ENCODE measurements at places on chromosomes 1 and 21.

- DNase-seq = no peak
Measured at GRCh38 chr21:41490330-41490729, 17.6 kb downstream of the TMPRSS2 start.

DNA sequence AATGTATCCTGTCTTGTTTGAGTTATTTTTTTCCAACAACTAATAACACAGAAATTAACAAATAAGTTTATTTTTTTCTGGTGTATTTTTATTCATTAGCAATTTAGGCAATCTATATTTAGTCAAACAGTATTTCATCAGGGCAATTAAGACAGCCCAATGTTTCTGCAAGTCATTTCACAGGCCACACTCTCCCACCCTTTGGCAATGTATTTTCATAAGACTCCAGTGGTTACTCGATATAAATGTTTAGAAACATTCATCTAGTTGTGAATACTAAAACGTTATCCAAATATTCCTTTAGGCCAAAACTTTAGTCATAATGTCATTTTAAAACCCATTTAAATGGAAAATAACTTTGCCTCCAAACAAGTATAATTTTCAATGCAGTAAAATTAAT is 142.1 kb downstream of the KCNT2 start:
- no peak for DNase-seq

DNA sequence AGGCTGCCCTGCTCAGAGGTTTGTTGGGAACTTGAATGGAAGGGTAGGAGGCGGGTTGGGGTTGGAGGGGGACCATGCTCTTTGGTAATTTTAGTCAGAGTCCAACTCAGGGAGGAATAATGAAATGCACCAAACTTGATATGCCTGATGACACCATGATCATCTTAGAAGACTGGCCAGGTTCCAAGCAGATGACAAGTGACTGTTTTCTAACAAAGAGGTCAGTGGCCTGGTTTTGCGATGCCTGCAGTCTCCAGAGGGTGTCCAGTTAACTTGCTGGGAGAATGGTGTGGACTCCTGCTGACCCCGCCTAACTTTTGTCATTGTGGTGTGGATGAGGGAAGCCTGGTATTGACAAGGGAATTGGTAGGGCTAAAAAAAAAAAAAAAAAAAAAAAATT is 12.4 kb downstream of the VANGL1 start:
- DNase-seq = no peak

GRCh38 chr1:169925505-169926482 is 32.1 kb upstream of the SCYL3 start:
- DNase-seq = no peak

DNA sequence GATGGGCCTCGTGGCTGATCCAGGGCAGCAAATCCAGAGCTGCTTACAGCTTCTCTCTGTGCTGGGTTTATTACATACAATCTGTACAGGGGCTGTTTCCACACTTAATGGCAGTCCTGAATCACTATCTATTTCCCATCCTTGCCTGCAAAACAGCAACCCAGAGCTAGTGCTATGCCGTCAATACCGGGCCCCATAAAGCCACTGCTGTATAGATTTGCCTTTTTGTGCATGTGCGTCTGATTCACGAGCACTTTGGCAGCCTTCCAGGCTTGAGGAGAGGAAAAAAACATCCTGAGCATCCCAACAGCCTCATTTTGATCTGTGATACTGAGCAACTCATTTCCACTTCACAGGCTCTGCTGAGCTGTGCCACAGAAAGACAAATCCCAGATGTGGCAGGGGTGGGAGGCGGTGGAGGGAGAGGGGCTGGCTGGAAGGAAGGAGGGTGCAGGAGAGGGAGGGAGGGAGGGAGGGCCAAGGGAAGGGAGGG is 65.2 kb upstream of the TARBP1 start:
- no peak for DNase-seq

DNA sequence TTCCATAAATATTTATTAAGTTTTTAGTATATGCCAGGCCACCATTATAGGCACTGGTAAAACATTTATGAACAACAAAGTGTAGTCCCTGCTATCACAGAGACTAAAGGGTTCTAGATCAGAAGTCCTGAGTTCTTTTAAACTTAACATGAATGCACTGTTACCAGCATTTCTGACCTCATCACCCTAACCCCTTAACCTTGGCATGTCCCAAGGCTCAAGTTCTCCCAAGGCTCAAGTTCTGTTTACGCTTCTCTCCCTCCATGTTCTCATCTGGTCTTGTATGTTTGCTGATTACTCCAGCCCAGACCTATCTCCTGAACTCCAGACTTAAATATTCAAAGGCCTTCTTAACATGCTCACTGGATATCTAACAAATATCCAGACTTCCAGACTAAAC is 54.5 kb downstream of the UBE2T start:
- no peak for DNase-seq

GRCh38 chr1:79695138-79695537 is 688.6 kb upstream of the ADGRL4 start:
- no peak for DNase-seq

DNA sequence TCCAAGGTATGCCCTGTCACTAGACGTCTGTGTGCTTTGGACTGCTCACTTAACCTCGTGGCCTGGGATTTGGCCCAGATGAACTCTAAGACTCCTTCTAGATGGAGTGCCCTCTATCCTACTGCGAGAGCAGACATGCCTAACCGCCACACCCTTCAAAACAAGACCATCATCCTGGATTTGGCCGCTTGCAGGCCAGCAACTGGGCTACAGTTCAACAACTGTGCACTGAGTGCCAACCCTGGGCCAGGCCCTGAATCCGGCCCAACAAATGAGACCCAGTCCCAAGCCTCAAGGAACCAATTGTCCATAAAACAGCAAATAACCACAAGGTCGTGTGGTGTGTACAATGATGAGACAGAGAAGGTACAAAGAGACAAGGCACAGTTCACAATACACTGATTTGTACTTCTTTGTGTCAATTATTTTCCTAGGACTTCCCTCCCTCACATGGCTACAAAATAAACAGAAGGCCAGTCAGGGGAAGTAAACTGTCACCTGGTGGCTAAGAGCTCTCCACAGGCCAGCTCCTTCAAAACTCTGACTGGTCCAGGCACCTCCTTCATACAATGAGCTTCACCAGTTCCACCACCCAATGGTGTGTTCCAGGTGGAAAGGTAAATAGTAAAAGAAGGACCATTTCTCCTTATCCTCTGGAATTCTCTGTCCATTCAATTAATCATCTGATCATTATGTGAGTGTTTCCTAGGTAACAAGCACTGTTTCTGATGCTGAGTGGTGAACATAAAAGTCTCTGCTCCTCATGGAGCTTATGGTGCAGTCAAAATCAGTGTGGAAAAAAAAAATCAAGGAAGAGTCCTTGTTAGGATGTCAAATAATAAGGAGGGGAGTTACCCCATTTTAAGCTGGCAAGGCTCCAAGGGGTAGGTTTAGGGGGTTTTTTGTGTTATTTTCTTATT is 60.4 kb downstream of the CAPZB start:
- DNase-seq = no peak

DNA sequence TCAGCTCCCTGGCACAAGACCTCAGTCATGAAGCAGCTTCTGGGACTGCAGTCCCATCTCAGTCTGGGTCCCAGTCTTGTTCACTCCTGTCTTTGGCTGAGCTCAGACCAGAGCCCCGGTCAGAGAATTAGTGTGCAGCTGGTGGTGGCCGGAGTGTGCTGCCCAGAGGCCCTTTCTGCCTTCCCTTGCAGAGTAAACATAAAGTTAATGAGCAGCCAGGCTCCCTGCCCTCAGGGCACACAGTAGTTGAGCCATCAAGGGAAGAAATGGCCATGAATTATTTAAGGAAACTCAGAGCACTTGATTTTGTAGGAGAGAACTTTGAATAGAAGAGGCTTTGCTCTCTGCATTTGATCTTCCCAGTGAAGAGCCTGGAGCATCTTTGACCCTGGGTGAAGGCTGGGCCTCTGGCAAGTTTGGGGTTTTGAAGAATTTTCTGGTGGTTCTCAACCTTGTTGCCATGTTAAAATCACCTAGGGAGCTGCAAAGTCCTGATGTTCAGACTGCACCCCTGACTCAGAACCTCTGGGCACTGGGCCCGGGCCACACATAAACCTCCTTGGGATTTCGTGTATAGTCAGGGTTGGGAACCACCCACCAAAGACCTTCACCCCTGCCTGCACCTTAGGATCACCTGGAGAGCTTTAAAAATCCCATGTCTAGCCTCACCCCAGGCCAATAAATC is 26.4 kb upstream of the SELENON start:
- DNase-seq = no peak

GRCh38 chr1:176501599-176501998 is 38.6 kb downstream of the PAPPA2 start:
- DNase-seq = no peak

GRCh38 chr1:39525366-39526165 is 34.1 kb downstream of the BMP8A start:
- no peak for DNase-seq

DNA sequence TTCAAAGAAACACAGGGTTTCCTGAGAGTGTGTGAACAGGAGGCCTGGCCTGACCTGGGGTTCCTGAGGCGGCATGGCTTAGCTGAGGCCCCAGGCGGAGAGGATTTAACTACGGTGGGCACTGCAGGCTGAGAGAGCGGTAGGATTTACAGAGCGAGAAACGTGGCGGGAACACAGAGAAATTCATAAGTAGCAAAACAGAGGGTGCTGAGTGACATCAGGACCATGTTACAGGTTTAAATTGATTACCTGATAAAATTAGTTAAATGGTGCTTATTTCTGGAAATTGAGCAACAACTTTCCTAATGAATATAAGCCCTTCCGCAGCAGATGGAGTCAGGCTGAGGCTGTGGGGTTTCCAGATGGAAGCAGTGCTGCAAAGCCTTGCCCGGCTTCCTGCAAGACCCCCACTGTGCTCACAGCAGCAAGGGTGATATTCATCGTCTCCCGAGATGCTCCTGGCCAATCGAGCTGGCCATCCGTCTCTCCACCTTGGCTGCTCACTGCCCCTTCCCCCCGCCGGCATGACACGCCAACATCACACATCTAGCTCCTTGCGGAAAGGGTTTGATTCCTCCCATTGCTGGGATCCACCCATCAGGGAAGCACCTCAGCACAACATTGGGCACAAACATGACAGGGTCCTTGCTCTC is 69.4 kb upstream of the MORC3 start:
- no peak for DNase-seq

DNA sequence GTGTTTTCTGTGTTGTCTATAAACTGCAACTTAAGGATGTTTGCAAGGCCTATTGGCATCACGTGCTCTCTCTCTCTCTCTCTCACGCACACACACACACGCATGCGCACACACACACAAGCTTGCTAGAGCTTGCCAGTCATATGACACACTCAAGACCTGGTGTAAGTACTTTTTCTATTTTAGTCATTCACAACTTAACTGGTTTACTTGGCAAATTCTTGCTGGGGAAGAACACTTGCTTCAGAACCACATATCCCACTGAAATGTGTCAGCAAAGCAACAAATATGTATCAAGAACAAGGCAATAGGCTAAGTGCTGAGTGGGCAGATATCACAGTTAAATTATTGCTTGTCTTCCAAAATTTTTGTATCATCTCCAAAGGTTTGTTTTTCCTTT is 107.8 kb downstream of the DISC1 start:
- no peak for DNase-seq

DNA sequence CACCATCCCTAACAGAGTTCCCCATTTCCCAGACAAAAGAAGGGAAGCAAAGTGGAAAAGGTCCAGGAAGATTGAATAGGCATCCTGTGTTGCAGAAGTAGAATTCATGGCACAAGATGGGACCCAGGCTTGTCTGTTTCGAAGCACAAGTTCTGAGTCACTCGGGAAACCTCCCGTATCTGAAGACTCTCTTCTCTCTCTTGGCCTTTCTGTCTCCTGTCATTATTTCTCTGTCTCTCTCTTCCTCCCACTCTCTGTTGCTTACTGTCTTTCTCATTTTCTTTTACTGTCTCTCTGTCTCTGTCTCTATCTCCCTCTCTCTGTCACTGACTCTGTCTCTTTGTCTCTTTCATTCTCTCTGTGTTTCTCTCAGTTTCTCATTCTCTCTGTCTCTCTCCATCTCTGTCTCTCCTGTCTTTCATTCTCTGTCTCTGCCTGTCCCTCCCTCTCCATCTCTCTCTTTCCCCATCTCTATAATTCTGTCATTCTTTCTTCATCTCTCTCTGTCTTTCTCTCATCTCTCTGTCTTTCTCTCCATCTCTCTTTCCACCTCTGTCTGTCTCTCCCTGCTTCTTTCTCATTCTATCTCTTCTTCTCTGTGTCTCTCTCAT is 23.7 kb downstream of the RNF187 start:
- no peak for DNase-seq

DNA sequence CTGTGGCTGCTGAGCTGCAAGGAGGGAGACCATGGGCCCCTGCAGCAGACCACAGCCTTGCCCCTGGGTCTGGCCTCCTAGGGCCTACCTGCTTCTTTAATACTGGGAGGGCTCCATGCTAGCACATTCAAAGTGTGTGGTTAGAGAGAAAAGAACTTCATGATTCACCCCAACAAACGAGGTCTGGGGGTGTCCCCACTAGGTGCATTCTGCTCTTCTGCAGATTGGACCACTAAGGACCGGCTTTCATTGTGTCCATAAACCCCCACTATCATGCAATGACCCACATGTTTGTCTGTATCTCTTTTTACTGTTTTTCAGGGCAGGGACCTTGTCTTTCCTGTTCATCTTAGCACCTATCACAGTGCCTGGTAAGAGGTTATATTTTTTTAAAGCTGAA is 185.4 kb downstream of the OMA1 start:
- DNase-seq = no peak

- no peak for DNase-seq
Measured at GRCh38 chr1:182603646-182604174, 479 bp downstream of the RGS16 start.
